AG09309 (cell line): ENCODE measurements at places on chromosomes 5 and 9.

GRCh38 chr5:134003817-134004625, 754 bp downstream of the VDAC1 start:
- no peak for DNase-seq

DNA sequence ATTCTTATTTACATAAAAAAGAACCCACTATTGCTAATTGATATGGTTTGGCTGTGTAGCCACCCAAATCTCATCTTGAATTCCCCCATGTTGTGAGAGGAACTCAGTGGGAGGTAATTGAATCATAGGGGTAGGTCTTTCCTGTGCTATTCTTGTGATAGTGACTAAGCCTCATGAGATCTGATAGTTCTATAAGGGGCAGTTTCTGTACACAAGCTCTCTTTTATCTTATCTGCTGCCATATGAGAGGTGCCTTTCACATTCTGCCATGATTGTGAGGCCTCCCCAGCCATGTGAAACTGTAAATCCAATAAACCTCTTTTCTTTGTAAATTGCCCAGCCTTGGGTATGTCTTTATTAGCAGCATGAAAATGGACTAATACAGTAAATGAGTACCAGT, 58.2 kb upstream of the PRR16 start:
- DNase-seq, result no peak

GRCh38 chr5:126525630-126526245, 69.3 kb downstream of the ALDH7A1 start:
- DNase-seq, result no peak

- DNase-seq, result no peak
These were observed 275.9 kb downstream of the GADD45G start for GRCh38 chr9:89880721-89881120.

GRCh38 chr9:89889865-89890264, 285.1 kb downstream of the GADD45G start:
- no peak for DNase-seq

DNA sequence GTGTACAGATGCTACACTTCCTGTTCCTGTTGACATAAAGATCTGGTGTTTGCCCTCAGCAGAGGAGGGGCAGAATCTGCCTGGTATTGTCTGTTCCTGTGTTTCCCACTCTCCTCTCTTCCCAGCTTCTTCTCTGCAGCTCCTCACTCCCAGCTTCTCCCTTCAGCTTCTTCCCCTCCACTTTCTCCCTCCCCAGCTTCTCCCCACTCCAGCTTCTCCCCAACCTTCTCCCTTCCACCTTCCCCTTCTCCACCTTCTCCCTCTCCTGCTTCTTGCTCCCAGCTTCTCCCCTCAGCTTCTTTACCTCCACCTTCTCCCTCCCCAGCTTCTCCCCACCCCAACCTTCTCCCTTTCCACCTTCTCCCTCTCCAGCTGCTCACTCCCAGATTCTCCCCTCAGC, 148.9 kb upstream of the IRX2 start:
- DNase-seq, result no peak

DNA sequence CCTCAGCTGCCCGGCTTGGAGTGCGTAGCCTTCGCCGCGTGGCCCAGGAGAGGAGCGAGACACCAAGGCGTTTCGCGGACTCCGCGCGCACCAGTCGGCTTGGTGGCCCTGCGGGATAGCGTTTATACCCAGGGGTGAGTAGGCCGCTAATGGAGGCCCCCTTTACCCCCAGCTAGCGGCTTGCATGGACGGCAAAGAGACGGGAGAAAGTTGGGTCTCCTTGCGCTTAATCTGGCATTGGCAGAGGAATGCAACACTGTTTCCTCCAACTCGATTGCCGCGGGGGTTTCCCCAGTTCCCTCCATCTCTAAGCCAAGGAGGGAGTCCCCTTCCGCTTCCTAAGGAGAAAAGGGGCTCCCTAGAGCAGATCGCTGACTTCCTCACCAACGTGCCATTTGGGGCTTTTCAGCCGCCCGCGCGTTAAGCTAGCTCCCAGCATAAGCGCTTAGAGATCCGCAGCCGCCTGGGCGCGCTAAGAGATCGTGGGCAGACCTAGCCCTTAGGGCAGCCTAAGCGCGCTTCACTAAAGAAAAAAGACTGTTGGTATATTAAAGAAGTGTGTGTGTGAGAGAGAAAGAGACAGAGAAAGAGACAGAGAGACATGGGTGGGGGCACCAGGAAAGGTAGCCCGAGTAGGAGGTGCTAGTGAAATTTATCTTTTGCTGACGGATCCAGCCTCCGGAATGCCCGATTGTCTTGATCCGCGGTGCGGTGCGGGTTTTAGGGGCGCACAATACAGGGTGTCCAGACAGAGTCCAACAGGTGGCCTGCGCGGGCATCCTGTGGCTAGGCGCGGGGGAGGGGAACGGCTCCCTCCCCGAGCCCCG, 597.9 kb upstream of the SGCD start:
- no peak for DNase-seq

DNA sequence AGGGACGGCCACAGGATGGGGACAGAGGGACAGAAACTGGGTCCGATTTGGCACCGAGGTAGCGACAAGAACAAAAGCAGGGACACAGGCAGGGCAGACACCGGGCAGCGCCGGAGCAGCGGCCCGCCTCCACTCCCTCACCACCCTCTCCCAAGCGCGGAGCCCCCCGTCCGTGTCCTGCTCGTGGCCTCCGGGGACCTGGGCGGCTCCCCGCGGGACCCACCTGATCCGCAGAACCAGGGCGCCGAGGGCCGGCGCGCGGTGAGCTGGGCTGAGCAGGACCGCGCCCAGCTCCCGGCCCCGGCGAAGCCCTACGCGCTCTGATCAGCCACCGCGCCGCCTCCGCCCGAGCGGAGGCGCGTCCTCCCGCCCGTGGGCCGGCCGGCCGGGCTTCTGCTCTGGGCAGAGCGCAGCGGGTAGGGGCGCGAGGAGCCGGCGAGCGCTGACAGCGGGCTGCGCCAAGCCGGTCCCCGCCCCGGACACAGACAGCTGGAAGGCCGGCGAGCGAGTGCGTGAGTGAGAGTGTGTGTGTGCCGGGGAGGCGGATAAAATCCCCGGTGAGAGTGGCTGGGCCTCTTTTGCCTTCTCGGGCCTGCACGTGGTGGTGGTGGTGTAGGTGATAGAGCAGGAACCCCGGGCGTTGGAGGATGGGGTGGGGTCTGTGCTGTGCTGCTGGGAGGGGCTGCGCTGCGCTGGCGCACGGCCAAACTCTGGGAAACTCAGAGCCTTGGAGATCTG, at the start of gene GGTA1:
Gene GGTA1 (minus strand): TSS at position 418 of the 738 bp plus-strand sequence. CDS start 31,922 bp downstream, outside the sequence.
- DNase-seq, result no peak

- no peak for DNase-seq
These were observed 134.4 kb downstream of the FGF1 start for GRCh38 chr5:142551338-142552067.
